Colonic mucosa (tissue), 4 donors: ENCODE measurements at places on chromosomes 6 and 20.
A peak's percentile ranks its signal among the peaks of the same experiment; 100 is the strongest.

DNA sequence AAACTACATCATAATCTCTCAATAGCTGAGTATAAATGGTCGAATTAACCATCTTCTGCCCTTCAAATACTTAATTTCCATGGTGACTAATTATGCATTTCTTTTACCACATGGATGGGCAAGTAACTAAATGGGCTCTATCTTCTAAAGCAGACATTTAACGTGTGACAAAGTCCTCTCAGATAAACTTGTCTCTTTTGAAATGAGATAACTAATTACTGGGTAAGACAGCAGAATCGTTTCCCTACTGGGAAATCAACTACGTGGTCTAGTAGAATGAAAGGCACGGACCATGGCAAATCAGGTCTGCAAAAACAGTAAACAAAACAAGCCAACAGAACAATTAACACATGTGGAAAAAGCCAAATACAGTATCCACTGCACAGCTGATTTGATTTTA is 137.7 kb downstream of the BACH2 start:
- no peak for DNase-seq

GRCh38 chr6:100614386-100614785 is 149.7 kb upstream of the SIM1 start:
- no peak for DNase-seq

- no peak for DNase-seq
These were observed 8.3 kb downstream of the PPP1R3G start for GRCh38 chr6:5093231-5094015.

DNA sequence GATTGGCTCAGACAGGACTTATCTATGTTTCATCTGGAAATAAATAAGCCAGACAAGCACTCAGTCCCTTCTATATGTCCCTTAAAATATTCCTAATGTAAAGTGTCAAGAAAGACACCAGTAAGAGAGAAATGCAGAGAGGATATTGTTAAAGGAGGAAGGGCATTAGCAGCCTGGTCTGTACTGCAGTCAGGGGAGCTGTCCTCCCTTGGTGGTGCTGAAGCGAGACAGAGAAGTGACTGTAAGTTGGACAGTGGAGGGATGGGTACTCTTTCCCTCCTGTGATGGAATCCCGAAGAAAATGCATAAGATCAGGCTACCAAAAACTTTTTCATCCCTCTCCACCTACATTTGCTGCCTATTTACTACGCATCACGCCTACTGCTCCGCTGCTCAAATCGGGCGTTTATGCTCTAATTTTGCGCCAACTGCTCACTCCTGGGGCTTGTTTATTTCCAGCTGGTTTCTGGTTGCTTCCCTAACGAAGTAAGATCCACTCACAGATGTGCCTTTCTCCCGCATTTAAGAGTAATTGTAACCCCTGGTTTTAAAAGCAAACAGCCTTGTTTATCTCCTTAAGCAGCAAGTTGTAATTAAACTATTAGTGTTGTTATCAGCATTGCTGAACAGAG is 35.2 kb downstream of the PHACTR1 start:
- peak; percentile 27 for DNase-seq

GRCh38 chr6:130482645-130483390 is 117.0 kb downstream of the TMEM200A start:
- DNase-seq, result no peak

- DNase-seq, result no peak
These were observed 22.2 kb downstream of the AHI1 start for GRCh38 chr6:135475292-135475886.

GRCh38 chr20:61865353-61865752 is 200.3 kb downstream of the TAF4 start:
- DNase-seq, result no peak

GRCh38 chr6:77633471-77633870 is 19.4 kb upstream of the MEI4 start:
- no peak for DNase-seq

DNA sequence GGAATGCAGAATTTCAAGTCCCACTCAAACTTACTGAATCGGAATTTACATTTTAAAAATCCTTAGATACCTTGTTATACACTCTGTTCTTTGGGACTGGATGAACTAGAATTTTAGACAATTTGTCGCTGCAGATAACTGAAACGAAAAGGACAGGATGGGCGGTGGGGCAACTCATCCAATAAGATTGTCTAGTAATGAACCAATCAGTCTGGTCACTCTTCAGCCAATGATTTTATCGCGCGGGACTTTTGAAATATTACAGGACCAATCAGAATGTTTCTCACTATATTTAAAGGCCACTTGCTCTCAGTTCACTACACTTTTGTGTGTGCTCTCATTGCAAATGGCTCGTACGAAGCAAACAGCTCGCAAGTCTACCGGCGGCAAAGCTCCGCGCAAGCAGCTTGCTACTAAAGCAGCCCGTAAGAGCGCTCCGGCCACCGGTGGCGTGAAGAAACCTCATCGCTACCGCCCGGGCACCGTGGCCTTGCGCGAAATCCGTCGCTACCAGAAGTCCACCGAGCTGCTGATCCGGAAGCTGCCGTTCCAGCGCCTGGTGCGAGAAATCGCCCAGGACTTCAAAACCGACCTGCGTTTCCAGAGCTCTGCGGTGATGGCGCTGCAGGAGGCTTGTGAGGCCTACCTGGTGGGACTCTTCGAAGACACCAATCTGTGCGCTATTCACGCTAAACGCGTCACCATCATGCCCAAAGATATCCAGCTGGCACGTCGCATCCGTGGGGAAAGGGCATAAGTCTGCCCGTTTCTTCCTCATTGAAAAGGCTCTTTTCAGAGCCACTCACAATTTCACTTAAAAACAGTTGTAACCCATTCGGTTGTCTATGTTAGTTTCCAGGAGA is 41.9 kb upstream of the HFE start:
- peak; percentile 93 for DNase-seq

DNA sequence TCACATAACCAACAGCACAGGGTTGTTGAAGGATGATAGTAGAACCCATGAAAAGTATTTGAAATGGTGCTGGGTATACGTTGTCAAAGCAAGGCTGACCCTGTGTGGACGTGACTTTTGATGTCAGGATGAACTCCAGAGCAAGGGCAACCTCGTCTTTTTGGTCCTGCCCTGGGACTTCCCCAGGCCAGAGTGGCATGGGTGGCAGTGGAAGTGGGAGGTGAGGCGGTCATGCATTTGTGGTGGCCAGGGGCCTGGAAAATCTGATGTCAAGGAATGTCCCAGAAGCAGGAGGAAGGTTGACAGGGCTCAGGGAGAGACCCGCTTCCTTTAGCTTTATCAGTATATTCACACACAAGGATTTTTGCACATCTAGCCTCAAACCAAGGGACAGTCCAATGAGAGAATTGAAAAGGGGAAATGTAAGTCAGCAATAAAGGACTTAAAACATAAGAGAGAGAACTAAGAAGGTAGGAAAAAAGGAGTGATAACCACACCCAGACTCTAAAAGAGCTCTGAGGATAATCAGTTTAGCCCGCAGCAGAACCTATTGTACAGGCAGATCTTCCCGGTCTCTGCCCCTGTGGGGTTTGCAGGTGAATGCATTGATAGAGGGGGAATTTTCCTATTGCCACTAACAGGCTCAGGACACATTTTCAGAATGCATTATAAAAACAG is 98.8 kb upstream of the HDGFL1 start:
- no peak for DNase-seq

DNA sequence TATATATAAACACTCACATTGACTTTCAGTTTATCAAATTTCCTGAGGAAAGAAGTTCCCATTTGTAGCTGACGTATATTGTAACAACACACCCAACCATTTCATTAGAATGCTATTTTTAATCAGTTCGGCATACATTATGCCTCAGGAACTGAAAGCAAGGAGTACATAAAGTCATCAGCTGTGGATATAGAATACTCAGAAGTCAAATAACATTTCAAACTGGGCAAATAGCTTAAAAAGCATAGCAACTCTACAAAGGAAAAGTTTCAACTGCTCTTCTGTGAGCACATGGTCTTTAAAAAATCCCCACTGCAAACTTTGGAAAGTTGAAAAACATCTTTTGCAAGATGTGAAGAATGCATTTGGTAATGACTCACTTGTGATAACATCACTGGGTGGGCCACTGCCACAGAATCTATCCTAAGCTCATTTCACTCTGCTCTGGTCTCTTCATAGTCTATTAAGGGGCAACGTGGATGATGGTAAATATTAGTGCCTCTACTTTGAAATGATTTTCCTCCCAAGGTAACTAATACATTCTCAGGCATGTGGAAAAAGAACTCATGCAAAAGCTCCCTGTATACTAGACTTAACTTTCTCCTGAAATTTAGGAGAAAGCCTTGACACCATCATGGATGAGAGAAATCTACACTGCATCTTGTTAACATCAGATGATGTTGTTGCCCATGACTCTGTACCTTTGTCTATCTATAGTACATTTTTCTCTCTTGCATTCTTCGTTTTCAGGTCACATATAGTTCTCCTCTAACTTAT is 49.2 kb downstream of the FYN start:
- DNase-seq, result no peak

DNA sequence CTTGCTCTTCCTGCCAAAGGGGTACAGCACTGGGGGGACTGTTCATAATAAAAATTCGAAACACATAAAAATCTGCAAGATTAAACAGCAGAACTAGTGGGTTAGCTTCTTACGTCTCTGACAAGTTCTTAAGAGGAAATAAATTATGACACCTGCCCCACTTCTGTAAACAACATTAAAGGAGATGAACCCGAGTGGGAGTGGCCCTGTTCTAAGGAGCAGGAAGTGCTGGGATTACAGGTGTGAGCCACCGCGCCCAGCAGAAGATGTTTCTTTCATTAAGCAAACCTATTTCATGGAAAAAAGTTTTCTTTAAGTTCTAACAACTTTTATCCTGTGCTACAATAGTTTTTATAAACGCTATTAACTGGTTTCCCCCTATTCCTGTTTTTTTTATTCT is 24.6 kb downstream of the USP45 start:
- peak; percentile 27 for DNase-seq

DNA sequence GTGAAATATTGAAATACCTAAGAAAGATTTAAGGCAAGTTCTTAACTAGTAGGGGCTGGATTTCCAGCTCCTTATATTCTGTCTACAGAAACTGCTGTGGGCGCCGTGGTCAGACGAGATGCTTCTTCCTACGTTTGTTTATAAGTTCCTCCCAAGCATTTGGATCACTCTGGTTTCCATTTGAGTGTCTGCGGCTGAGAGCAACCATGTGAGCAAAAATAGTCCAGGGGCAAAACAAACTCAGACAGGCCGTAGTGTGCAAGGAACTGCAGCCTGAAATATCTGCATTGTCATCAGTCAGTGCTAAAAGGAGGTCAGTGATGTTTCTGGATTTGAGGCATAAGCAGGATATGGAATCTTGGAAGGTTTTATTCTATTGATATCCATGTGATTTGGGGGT is 485.9 kb upstream of the JAG1 start:
- peak; percentile 29 for DNase-seq

DNA sequence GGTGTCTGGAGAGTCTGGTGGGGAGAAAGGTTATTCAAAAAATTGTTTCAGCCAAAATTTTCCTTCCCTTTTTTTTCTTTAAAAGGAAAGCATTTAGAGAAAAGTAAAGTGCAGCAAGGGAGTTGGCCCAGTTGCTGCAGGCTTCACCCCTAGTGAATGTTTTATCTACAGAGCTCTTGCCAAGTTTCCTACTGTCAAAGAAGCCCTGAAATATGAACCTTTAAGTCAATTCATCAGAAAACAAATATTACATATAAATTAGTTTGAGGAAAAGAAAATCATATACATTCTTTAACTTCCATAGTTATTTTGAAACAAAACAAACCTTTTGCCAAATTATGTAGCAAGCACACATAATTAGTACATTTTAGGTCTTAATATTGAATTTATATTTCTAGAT is 25.0 kb upstream of the HMGCLL1 start:
- DNase-seq, result no peak

GRCh38 chr6:42120895-42121865 is 21.2 kb downstream of the C6orf132 start:
- DNase-seq, result no peak

- DNase-seq, result no peak
These were observed 126.1 kb downstream of the OR2B2 start for GRCh38 chr6:27786048-27786447.

GRCh38 chr6:2961506-2961905 is 9.9 kb downstream of the SERPINB6 start:
- no peak for DNase-seq

DNA sequence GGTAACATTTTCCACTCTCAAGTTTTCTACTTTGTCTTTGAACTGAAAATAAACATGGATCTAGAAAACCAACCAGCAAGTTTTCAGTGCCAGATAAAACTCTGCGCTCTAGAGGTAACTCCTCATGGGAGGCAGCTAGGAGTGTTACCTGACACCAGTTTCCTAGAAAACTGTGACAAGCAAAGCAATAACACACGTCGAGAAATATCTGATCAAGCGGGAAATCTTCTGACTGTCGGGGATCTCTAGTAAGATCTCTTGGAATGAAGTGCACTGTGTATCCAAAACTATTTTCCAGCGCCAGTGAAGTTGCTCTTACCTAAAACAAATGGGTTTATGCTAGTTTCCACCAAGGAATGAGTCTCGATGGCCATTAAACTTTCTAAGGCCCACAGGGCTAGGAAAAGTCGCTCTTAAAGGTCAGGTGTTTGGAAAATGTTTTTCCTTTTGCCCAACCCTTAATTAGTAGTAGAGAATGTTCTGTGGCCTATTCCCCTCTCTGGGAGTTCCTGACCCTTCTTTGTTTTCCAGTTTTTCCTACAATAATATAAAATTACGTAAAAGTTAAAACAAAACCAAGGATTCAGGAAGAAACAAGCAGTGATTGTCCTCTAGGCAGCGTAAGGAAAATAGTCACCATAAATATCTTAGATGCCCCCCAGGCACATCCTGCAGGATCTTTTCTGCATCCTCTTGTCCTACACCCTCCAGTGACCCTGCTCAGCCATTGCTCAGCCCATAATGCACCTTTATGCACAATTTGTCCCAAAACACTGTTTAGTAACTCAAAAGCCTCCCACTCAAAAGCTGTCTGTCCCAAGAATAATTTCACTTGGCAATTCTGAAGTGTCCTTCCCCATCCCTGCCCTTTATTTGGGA is 137.7 kb upstream of the AKAP12 start:
- DNase-seq, result no peak

- no peak for DNase-seq
These were observed 57.4 kb upstream of the EDN3 start for GRCh38 chr20:59242714-59243626.

- DNase-seq, result no peak
These were observed 67.1 kb upstream of the SLC22A23 start for GRCh38 chr6:3523966-3524365.
